ENCODE measurements at places on chromosomes 2 and 18.

DNA sequence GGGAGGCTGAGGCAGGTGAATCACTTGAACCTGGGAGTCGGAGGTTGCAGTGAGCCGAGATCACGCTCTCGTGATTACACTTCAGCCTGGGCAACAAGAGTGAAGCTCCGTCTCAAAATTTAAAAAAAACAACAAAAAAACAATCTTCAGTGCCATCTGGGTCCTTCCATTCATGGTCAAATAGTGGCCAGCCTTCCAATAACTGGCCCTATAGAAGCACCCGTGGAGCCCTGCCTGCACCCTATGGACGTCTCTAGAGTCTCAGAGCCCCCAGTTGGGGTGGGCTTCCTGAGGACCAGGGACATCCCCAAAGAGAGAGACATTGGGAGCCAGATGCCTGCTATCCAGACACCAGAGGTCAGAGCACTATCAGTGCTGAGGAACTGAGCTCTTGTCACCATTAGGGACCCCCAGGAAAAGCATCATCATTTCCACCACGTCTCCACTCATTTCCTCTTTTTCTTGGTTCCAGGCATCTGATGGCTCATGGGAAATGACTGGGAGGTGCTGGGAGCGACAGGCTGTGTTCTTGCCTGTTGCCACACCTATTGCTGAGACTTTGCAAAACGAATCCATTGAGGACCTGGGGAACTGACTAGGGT is 9.4 kb downstream of the NEU2 start:
- no peak for DNase-seq

DNA sequence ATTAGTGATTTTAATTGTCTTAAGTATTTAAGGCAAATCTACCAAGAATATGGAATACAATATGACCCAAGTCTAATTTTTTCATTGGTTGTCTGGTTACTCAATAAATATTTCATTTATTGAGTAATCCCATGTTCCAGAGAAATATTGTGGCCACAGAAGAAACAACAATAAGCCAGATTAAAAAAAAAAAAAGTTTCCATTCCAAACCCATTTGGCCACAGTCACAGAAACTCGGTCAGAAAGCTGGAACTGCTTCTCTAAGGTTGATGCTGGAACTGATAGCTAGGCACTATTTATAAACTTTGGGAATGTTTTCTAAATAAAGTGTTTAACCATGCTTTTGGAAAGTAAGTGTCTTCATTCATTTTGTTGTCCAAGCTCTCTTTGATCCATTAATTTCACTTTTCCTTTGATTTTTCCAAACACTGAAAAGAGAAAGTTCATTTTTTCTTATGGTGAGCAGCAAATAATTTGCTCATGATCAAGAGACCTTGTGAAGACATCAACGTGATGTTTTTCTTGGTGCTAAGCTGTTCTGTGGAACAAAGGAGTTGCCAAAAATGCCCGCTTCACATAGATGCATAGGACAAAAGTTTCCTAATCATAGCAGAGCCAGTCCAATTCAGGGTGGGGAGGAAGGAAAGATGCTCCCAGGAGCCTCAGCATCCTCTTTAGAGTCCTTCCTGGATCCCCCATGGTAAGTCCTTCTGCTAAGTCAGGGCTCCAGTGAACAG is 72.1 kb upstream of the CCBE1 start:
- no peak for DNase-seq

DNA sequence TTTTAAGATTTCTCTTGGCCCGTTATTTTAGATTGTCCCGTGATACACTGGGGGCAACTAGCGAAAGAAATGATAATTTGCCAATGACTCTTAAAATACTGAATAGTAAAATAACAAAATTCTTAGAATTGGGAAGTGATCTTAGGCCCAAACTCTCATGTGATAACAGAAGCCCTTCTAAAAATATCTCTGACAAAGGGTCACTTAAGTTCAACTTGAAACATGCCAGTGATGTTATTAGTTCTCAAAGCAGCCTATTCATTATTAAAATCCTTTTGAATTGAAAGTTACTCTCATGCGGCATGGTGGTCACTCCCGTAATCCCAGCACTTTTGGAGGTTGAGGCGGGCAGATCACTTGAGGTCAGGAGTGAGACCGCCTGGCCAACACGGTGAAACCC is 920.9 kb downstream of the NRXN1 start:
- no peak for DNase-seq

DNA sequence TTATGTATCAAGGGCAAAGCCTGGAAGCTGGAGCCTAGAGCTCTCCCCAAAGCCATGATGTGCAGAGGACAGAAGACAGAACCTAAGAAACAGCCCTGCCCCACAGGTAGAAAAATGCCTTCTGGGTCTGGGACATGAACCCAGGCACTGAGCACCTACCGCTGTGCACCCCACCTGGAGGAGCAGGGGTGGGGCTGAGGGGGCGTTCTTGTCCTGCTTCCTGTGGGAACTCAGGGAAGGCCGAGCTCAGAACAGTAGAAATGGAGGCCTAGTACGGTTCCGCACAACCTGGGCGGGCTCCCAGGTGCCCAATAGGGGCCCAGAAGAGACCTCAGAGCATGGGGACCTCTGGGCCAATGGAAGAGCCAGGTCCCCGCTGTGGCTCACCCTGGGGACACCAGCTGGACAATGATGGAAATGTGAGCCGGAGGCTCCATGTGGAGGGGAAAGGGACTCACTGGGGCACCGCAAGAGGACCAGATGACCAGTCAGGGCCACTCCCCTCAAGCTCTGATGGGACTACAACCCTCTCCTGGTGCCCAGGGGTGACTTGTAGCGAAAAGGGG is 3.2 kb downstream of the CRACDL start:
- no peak for DNase-seq

DNA sequence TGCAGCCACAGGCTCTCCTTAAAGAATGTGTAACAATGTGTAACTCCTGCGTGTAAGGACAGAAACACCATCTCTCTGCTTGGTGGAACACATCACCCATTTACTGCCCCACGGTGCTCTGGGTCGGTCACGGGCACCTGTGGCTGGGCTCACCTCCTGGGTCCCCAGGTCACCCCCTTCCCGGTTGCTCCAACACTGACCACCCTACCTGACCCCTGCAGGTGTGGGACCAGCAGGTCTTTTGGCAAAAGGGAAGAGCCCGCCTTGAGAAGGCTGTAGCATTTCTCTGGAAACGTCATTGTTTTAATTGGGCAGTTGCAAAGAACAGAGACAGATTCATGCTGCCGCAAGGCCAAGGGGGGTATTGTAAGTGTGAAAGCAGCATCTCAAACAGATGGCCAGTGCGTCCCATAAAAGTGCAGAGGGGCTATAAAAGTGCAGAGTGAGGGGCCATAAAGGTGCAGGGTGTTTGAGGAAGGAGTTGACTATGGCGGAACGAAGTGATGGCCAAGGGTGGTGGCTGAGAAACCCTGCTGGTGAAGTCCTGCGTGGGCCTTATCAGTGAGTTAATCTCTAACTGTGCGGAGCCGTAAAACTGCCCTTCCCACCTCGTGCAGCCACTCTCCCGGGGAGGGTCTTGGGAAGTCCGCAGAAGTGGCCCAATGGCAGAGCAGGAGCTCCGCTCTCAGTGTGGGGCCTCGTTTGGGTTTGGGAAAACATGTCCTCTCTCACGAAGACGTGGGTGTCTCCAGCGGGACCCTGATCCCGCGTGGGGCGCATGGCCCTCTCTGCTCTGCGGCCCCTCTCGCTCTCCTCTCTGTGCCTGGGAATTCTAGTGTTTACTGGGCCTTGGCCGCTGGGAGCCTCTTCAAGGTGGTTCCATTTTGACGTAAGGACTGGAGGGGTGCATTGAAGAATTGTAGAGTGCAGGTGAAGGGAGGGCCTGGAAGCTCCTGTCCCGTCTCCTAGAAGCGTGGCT is 13.7 kb upstream of the NEU4 start:
- peak; percentile 3 for DNase-seq

- DNase-seq: no peak
Observed at GRCh38 chr2:234488913-234489451, 7.9 kb downstream of the ARL4C start.

GRCh38 chr2:63805412-63805811 is 36.3 kb upstream of the UGP2 start:
- no peak for DNase-seq

DNA sequence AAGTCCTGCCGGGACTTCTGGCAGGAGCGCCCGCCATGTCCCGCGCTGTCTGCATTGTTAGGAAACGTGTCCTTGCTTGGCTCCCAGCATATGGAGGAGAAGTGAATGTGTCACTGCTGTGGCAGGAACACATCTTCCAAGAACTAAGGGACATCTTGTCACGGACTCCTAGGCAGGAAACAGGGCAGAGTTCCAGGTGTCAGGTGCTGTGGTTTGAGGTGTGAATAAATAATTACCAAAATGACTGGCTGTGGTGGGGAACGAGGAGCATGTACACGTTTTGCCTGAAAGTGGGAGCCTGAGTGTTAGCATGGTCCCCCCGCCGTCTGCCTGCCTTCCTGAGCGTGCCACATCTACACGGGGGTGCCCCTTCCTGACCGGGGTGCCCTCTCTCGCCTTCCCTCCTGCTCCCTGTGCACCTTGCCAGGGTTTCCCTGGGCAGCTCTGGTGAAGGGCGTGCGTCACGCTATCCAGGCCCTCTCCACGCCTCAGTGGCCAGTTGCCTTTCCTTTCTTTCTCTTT is 237.5 kb downstream of the LDLRAD4 start:
- DNase-seq: no peak

- no peak for DNase-seq
Observed at GRCh38 chr18:79615586-79615985, 64.0 kb upstream of the CTDP1 start.

DNA sequence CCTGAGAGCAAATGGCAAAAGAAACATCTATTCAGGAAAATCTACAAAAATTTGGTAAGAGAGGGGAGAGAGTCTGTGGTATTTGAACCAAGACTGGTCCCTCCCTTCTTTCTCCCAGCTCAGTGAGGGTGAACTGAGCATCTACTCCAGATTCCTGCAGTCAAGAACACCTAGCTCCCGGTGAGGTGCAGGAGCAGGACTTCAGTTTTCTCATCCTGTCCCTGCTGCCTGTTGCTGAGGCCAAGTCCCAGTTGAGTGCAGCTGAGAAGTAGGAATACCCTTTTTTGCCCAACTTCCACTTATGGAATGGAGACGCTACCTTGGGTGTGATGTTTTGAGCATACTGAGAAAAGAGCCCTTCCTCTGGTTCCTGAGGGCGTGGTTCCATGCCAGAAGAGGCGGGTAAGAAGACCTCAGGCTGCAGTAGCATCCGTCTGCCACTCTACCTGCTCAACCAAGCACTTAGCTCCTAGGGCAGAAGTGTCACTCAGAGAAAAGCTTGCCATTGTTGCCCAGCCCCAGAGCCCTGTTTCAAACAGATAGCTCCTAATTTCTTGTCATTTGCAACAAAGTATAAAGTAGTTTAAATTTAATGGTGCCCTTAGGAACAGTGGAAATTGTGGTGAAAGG is 112.9 kb downstream of the SOS1 start:
- DNase-seq: no peak

GRCh38 chr2:160842286-160842685 is 317.9 kb upstream of the TANK start:
- no peak for DNase-seq

GRCh38 chr2:122034344-122034743 is 278.9 kb downstream of the TSN start:
- no peak for DNase-seq

GRCh38 chr18:64972545-64972944 is 778.3 kb upstream of the CDH7 start:
- DNase-seq: no peak

DNA sequence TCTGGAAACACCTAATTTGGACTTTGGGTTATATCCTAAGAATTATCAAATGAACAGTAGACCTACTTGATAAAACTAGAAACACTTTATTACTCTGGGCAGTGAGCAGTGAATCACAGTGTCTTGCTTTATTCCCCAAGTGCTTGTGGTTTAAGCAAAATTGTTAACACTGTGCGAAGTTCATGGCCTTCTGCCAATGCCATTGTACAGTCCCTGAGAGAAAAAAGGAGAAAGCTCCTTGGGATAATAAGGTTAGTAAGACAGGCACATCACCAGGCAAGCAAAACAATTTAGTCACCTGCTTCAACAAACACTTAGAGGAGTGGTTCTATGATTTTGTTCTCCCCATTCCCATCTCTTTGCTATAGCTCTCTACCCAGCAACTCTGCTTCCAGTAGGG is 39.8 kb downstream of the ADCYAP1 start:
- no peak for DNase-seq

DNA sequence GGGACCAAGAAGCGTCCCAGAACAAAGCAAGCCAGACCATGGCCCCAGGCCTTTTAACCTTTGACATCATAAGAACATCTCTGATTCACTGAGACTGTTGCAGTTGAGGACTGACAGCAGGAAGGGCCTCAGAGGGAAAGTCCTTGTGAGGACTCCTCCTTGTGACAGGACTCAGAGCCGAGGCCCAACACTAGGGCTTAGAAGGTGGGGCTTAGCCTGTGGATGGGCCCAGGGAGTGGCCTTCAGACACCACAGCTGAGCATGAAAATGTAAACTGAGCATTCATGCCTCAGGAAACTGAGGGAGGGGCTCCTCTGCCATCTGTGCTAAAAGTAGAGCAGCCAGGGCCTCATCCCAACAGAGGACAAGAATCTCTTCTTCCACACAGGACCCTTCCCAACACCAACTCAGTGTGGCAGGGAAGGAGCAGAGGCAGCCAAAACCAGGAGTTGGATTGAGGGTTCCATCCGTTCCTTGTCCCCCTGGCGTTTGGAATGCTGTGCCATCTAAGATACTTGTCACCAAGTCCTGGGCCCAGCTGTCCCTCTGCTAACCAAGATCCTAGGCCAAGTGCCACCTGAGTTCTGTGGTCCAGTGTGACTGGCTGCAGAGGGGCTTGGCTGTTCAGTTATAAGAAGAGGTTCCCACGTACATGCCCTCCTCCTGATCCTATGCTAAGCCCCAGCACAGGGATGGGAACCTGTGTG is 37.5 kb upstream of the CAB39 start:
- DNase-seq: no peak

DNA sequence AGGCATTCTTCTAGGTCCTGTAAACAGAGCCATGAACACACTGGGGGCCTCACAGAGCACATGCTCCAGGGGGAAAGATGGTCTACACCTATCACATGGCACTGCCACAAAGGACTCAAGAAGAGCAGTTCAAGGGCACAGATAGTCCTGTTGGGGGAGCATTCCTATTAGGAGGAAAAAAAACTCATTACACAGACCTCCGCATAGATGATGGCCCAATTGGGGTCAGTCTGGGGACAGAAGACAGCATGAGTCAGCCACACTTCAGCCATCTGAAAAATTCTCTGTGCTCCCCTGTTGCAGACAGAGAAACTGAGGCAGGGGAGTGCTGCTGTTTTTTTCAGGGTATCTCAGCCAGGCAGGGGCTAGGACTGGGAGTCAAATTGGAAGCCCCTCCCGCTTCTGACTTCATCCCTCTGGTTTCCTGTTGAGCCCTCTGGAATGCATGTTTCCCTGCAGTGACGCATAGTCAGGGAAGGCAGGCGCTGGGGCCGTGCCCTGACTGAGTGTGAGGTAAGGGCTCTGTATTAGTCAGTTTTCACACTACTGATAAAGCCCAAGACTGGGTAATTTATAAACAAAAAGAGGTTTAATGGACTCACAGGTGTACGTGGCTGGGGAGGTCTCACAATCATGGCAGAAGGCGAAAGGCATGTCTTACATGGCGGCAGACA is 67.9 kb downstream of the RHOB start:
- DNase-seq: no peak

- no peak for DNase-seq
Observed at GRCh38 chr2:109601783-109602182, 12.0 kb downstream of the SEPTIN10 start.

- no peak for DNase-seq
Observed at GRCh38 chr2:235025800-235026536, 74.2 kb downstream of the SH3BP4 start.

- no peak for DNase-seq
Observed at GRCh38 chr18:26405190-26405801, 143.1 kb downstream of the KCTD1 start.

- peak; percentile 60 for DNase-seq
Observed at GRCh38 chr2:201906777-201907562, 100.6 kb downstream of the CDK15 start.

Measured in K562 (cell line).